ENCODE measurements at places on chromosomes 1 and 21.
A peak's percentile ranks its signal among the peaks of the same experiment; 100 is the strongest.

DNA sequence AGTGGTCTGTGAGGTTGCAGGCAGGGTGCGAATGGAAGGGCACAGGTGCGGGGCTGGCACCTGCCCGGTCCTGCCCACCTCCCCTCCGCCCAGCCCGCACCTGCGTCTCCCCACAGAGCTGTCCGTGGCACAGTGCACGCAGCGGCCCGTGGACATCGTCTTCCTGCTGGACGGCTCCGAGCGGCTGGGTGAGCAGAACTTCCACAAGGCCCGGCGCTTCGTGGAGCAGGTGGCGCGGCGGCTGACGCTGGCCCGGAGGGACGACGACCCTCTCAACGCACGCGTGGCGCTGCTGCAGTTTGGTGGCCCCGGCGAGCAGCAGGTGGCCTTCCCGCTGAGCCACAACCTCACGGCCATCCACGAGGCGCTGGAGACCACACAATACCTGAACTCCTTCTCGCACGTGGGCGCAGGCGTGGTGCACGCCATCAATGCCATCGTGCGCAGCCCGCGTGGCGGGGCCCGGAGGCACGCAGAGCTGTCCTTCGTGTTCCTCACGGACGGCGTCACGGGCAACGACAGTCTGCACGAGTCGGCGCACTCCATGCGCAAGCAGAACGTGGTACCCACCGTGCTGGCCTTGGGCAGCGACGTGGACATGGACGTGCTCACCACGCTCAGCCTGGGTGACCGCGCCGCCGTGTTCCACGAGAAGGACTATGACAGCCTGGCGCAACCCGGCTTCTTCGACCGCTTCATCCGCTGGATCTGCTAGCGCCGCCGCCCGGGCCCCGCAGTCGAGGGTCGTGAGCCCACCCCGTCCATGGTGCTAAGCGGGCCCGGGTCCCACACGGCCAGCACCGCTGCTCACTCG is 23.3 kb downstream of the FTCD start:
- DNase-seq: no peak

DNA sequence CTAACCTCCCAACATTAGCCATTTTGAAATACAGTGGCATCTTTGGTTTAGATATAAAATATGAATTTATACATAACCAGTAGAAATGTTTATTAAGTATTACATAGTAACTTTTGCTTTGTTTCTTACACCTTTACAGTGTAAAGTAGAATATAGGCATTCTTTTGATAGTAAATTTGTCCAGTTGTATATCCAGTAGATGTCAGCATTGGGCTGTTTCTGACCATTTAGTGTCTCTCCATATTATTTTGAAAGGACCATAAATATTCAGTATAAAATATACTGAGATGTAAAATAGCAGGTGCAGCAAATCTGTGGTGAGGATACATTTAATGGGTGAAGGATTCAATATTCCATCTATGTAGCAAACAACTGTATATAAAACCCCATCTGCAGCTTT is 115.8 kb upstream of the ZRANB2 start:
- no peak for DNase-seq

DNA sequence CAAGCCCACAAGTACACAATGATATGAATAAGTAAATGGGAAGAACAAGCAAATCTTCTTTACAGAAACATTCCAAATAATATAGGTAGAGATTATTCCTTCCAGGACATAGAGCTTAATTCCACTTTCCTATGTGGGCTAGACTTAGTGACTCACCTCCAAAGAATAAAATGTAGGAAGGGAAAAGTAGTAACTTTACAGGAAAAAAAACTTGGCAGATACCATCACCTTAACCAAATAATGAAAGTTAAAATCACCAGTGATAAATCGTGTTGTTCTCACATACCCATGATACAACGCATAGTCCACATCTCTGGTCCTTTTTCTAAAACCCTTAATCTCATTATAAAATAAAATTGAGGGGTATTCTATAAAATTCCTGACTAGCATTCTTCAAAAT is 260.8 kb downstream of the SPATA17 start:
- DNase-seq: no peak

- DNase-seq: no peak
Measured at GRCh38 chr1:219906924-219907771, 21.2 kb downstream of the SLC30A10 start.

GRCh38 chr1:209265301-209265700 is 318.2 kb upstream of the CAMK1G start:
- DNase-seq: no peak

DNA sequence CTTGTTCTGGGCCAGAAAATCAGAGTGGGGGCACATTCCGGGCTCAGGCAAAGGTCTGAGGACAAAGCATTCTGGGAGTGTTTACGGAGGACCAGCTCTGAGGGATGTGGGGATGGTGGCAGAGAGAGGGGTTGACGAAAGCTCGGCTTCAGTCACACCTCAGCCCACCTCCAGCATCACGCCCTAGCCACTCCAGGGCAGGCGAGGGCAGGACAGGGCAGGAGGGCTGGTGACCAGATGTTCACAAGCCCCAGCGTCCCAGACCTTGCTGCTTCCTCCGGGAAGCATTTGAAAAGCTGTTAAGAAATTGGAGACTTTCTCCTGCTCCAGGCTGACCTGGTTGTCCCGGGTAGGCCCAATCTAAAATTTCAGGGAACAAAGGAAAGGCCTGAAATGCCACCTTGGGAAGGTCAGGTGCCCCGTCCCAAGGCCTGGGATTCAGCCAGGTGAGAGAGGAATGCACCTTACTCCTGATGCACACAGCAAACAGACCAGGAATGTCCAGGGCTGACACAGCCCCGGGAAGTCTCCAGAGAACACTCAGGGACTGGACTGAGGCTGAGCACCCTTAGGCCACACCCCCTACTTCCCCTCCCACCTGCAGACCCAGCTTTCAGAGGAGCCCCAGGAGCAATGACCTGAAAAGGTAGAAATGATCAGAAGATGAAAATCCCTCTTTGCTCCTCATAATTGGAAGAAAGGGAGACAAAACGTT is 71.9 kb upstream of the KLHDC7A start:
- DNase-seq: no peak

- peak; percentile 32 for DNase-seq
Measured at GRCh38 chr1:22976461-22977243, 4.0 kb upstream of the LACTBL1 start.

GRCh38 chr1:26558685-26559048 is 29.1 kb downstream of the RPS6KA1 start:
- DNase-seq: no peak

GRCh38 chr1:223549740-223550139 is 115.8 kb downstream of the CAPN8 start:
- no peak for DNase-seq

DNA sequence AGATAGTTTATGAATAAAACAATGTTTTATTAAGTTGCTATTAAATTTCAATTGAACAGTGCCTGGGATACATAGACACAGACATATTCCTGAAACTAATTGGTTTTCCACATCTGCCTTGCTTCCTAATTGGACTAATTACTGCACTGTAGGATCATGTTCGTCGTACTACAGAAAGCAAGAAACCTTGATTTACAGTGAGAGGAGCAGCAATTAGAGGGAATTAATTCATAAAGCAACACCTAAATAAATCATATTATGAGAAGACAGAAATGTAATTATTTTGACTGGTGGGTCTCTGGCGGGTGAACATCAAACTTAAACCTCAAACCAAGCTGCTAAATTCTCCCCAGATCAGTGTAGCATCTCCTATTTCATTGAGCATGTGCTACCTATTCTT is 124.6 kb upstream of the CAMK1G start:
- no peak for DNase-seq

DNA sequence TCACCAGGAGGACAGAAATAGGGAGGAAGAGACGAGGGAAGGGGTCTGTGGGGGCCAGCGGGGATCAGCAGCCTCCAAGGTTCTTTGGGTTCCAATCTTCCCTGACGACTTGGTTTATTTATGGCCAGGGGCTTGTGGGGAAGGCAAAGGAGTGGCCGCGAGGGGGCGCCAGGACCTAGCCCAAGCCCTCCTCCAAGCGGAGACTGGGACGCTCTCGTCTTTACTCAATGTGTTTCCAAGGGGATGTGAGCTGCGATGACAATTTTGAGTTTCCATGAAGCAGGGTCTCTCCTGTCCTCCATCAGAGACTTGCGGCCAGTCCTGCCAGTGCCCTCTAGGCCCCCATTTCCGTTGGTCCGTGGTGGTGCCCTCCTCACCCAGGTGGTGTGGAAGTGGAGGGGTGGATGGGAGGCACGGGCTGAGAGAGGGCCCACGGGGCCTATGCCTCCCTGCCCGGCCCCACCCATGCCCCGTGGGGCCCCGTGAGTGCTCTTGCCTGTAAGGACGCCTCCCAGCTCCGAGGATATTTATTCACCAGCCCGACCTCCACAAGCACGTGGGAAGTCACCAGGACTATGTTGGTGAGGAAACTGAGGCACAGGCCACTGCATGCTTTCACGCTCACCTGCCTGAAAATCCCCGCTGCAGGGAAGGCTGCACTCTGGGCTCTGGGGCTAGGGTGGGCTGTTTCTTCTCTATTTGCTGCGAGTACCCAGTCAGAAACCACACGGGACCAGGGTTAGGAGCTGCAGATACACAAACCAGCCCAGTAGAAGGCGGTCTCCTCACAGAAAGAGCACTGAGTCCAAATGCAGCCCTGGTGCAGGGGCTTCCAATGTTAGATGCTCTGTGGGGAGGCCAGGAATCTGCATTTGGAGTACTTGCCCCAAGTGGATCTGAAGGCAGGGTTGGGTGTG is 26.5 kb downstream of the DMRTB1 start:
- DNase-seq: peak; percentile 53

DNA sequence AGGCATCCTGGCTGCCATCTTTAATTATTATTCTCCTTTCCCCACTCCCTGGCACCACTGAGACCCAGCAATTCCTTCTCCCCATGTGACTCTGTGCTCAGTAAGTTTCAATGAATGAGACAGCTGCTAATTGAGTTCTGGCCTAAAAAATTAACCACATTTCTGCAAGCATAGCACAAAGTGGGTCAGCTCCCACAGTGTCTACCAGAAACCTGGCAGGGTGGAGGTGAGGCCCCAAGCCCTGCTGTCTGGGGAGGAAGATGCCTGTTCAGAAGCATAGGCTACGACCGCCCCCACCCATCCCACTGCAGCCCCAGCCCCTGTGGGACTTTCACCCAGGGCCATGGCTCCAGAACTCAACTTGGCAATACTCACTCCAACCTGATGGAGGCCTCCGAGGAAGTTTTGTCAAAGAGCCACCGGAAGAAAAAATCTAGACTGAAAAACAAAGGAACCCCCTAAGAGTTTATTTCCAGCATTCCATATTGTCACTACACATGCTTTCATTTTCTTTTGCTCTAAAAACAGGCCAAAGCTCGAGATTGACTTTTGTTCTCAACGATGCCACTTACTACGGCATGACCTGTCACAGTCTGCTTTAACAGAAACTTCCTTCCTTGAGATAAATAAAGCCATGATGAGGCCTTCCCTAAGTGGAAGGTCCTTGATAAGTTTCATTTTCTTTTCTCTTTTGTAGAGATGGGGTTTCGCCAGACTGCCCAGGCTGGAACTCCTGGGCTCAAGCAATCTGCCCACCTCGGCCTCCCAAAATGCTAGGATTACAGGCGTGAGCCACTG is 26.5 kb downstream of the TMEM63A start:
- DNase-seq: no peak

DNA sequence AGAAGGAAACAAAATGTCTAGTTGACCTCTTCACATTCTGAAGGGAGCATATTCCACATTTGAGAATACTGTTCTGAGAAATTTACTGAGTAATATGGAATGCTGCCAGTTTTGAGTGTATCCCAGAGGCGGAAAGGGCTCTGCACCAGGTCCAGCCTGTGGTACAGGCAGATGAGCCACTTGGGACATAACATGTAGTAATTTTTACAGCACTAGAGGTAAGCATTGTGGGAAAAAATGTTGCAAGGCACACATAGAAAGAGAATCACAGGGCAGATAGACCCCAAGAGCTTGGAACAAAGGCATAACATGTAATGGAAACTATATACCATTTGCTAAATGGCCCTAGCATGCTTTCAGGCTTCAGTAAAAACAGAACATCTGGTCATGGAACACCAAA is 228.5 kb downstream of the USH2A start:
- no peak for DNase-seq

DNA sequence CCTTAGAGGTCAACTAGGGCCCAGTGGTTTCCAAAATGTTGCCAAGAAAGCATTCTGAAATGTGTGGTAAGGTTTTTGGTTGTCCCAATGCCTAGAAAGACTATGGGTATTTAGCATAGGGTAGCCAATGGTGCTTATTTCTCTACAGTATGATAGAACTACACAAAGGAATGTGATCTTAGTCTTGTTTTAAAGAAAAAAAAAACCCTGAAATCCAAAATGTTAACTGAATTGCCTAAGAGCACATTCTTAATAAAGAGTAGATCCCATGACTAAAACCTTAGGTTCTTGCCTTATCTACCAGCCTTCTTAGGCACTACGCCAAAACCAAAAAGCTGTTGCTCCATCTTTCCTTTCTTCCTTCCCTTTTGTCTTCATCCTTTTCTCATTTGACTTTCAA is 428.2 kb downstream of the MRPL39 start:
- DNase-seq: no peak

- DNase-seq: no peak
Measured at GRCh38 chr1:241024834-241025233, 332.2 kb downstream of the RGS7 start.

- DNase-seq: no peak
Measured at GRCh38 chr1:245411245-245412036, 256.7 kb downstream of the KIF26B start.

- no peak for DNase-seq
Measured at GRCh38 chr1:108669679-108670078, 8.8 kb upstream of the HENMT1 start.

DNA sequence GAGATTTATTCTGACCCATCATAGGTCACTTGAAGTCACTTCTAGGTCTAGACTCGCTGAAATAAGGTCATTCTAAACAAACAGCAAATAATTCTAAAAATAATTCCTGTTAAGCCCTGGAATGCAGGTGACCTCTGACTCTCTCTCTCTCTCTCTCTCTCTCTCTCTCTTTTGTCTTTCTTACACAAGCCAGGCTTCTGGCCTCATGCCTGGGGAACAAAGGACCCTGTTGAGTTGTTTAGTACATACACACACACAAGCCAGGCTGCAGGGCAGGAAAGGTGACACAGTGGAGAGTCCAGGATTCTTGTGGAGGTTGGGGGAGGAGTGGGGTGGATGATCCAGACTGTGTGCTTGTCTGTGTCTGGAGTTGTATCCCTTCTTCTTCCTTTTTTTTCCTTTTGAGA is 4.0 kb upstream of the MEX3A start:
- DNase-seq: no peak

DNA sequence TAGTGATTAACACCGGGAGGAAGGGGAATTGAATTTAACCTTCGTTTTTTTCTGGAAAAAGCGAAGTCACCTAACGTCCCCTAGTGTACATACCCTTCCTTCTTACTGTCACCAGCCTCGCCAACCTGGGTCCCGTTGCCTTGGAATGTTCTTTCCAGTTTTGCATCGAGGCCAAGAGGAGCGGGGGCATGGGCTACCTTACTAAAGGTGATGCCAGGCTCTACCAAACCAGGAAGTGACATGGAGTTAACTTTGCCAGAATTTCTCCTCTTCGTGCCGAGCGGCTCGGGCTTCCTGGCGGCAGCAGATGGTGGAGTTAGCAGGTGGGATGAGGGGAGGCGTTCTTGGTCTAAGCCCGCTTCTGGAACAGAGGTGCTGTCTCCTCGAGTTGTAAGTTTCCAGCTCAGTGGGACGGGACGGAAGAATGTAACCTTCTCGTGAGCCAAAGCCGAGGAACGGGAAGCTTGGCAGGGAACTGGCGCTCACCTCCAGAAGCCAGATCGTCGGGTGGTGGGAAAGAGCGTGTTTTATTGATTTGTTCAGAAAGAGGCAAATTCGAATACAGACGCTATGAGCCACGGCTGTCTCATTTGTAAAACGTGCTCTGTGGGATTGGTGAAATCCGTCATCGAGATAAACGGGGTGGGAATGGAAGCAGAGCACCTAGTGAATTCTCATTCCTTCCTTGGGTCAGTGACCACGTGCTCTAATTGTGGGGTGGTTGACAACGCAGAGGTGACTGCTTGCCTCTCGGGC is 486 bp downstream of the NIPAL3 start:
- DNase-seq: no peak

Measured in T-helper 2 cell treated with Interferon-gamma antibody and Interleukin-4, amounts not matched to agents 5 μg/mL and 100 μg/mL, for 36 hours (primary cell).